ENCODE measurements at places on chromosomes 1 and 21.
A peak's percentile ranks its signal among the peaks of the same experiment; 100 is the strongest.

DNA sequence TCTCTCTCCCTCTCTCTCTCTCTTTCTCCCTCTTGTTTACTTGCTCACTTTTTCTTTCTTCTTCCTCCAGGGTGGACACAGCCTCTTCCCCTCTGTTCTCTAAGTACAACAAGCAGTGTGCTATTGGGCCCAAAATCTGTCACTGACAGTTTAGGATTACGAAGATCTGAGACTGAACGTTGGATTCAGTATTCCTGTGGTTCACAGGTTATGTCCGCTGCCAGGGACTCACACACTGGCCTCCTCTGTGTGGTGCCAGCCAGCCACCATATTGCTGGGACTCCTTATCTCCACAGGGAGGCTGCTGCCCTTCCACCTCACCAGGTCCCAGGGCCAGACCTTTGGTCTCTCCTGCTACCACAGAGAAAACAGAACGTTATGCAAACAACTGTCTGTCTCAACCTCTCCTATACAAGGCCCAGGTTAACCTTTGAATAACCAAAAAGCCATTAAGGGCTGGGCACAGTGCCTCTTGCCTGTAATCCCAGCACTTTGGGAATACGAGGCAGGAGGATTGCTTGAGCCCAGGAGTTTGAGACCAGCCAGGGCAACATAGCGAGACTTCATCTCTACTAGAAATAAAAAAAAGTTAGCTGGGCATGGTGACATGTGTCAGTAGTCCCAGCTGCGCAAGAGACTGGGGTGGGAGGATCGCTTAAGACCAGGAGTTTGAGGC is 171.9 kb upstream of the RAB4A start:
- H3K36me3 ChIP-seq: no peaks in the 10 kb centered on the region
- no peak overlapping the region for H3K27ac ChIP-seq
- no peaks in the 10 kb centered on the region for H3K27me3 ChIP-seq
- no peaks in the 10 kb centered on the region for H3K4me1 ChIP-seq
- no peak for DNase-seq
- H3K4me3 ChIP-seq: no peak overlapping the region

DNA sequence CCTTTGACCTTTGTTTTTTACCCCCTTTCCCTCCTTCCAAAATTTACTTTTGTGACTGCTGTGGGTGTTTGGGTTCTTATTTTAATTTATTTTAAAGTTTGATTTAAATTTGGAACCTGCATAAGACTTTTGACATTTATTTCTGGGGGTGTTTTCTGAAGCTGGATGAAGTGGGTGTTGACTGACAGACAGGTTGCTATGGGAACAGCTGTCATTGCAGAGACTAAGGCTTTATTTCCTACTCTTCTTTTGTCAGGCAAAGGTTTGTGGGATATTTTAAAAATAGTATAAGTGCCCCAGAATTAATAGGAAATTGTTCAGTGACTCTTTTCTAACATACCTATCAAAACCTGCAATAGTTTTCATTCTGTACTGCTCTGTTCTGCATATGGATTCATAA is 290.8 kb upstream of the ESRRG start:
- no peak overlapping the region for H3K27ac ChIP-seq
- H3K36me3 ChIP-seq: no peaks in the 10 kb centered on the region
- no peak for DNase-seq
- H3K27me3 ChIP-seq: no peaks in the 10 kb centered on the region

DNA sequence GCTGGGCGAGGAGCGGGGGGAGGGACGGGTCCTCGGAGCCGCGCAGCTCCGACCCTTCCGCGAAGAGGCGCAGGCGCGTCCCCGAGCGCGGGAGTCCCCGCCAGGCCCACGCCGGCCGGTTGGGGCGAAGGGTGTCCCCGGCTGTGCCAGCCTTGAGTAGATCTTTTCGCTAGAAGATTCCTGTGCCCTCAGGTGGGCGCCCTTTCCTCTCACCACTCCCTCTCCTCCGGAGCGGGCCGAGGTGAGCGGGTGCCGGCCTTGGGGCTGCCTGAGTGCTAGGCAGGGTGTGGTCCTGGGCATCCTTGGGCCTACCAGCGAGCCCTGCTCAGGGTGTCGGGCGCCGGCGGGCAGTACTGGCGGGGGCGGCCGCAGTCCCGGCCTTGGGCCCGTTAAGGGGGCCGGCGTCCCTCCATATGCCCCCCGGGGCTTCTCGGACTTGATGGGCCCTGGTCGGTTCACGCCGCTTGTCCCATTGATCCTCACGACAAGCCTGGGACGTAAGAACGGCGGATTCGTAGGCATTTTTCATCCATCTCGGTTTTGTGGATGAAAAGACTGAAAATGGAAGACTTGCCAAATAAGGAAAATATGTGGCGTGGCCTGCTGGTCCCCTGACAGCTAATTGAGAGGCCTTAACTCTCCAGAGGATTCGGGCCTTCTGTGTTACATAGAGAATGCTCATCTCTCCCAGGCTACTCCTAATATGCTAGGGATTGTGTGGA is 712 bp downstream of the DEGS1 start:
- H3K27me3 ChIP-seq: no peaks in the 10 kb centered on the region
- peak; percentile 82 for DNase-seq
- peaks cover 8% of the 10 kb centered on the region for H3K36me3 ChIP-seq
- peak overlapping the region; percentile 87 for H3K27ac ChIP-seq

DNA sequence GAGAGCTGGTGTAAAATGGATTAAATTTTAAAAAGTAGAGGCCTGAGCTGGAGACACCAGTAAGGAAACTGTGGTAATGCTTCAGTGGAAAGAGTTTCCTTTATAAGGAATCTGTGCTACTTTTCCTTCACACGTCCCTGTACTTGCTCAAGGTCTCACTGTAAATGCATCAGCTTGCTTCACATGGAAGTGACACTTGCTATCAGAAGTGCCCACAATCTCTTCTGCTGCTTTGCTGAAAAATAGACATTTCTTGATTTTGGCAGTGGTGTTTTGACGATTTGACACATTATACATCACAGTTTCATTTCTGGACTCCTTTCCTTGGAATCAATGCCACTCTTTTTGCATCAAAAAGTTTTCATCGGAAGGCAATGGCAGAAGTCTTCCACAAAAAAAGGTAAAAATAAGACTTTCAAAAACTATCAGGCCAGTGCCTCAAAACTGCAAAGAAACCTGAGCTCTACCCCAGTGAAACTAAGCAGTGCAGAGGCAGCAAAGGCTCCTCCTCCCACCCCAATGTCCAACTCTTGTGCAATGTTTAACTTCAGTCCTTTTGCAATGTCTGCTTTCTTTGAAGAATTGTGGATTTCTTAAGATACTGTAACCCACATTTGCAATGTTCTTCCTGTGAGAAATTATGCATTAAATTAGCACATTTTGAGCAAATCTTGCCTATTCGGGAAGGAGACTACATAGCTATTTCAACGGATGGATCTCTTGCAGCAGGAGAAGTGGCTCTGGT is 18.4 kb upstream of the TSPAN2 start:
- no peak for DNase-seq
- no peaks in the 10 kb centered on the region for H3K27me3 ChIP-seq
- no peak overlapping the region for H3K27ac ChIP-seq
- H3K36me3 ChIP-seq: no peaks in the 10 kb centered on the region
- peaks cover under 1% of the 10 kb centered on the region for H3K4me1 ChIP-seq

DNA sequence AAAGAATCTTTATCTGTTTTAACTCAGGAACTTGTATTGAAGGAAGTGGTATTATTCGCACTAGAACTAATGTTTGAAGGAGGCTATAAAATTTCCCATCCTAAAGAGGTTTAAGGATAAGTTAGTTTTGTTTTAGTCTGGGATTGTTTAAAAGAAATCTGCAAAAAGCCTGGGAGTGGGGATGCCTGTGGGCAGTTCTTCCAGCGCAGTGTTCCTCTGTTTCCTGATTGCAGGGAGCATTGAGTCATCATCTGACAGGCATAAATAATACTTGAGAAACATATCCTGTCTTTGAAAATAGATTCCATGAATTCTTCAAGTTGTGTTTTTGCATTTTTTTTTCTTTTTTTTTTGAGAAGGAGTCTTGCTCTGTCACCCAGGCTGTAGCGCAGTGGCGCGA is 350.8 kb upstream of the PTBP2 start:
- H3K27me3 ChIP-seq: no peaks in the 10 kb centered on the region
- no peak overlapping the region for H3K27ac ChIP-seq

All from spinal cord (tissue), 10 donors.